CD4-positive, alpha-beta T cell treated with Interleukin-2 at 100 ng/mL for 4 hours (primary cell): ENCODE measurements at places on chromosomes 7 and 10.
A peak's percentile ranks its signal among the peaks of the same experiment; 100 is the strongest.

- no peak for DNase-seq
These were observed 193.1 kb downstream of the WDR37 start for GRCh38 chr10:1249142-1249920.

DNA sequence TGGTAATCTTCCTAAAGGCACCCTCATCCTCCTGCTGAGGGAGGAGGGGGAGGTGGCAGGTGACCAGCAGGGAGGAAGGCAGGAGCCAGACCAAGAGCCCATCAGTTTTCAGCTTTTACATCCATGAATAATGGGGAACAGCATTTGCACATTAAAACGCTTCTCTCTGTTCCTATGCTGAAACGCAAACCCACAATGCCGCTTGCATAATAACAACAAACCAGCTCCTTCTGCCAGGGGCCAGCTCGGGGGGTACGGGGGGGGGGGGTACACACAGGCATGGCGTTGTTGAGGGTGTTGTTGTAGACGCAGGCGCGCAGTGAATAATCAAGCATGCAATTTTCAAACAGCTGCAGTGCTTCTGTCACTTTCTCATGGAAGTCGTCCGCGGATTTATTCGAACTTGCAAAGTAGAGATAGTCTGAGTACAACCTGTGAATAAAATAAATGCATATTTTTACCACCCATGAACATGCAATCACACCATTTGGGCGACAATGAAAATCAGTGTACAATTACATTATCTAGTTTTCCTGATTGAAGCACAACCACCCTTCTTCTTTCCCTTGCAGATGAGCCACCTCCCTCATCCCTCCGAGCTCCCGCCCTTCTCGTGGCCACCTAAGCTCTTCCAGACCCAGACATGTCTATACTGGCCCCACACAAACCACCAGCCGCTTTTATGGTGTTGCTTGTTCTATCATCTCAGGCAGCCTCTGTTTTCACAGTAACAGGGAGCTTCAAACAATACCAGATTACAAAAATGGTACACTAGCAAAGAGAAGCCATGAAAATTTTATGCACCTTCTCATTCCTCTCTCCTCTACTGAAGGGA, 72.2 kb downstream of the CHST15 start:
- no peak for DNase-seq

- DNase-seq, result peak; percentile 69
These were observed 3.5 kb downstream of the MKRN1 start for GRCh38 chr7:140475747-140476333.

DNA sequence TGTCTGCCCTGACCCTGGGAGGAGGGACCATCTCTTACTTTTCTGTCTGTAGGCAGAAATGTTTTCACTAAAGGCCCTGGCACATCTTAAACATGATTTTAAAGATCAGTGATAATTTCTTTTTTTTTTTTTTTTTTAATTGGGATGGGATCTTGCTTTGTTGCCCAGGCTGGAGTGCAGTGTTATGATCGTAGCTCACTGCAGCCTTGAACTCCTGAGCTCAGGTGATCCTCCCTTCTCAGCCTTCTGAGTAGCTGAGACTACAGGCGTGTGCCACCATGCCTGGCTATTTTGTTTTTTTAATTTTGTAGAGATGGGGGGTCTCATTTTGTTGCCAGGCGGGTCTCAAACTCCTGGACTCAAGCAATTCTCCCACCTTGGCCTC, 65.3 kb downstream of the RBM20 start:
- DNase-seq, result no peak

GRCh38 chr10:101241840-101242707, 12.8 kb upstream of the LBX1 start:
- DNase-seq, result no peak

- DNase-seq, result no peak
These were observed 9.1 kb upstream of the AEBP1 start for GRCh38 chr7:44094883-44095592.
